ENCODE measurements at places on chromosomes 5 and 9. TPM values are rescaled to one million over a fixed set of nuclear protein-coding genes. Genes with fewer than 3 reads are reported as not detected.
A peak's percentile ranks its signal among the peaks of the same experiment; 100 is the strongest.

DNA sequence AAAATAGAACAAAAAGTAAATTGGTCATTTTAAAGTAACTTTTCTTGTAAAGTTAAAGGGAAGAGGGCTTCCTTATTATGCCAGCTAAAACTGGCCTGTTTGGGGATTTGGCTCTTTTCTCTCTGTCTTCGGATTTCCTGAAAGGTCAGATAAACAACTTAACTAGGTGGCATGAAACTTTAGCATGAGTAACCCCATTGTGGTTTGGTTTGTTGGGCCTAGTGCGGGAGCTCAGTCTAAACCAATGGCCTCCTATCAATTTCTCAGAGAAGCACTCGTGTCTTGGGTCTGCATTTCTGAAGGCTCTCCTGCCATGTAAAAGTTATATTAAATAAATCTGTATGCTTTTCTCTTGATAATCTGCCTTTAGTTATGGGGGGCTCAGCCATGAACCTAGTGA lies 48.5 kb upstream of the ANKH start:
- no peak overlapping the region for H3K4me3 ChIP-seq
- no peak for DNase-seq
- peaks cover 4% of the 10 kb centered on the region for H3K36me3 ChIP-seq
- H3K27me3 ChIP-seq = peaks cover 8% of the 10 kb centered on the region
- H3K27ac ChIP-seq = no peak overlapping the region

DNA sequence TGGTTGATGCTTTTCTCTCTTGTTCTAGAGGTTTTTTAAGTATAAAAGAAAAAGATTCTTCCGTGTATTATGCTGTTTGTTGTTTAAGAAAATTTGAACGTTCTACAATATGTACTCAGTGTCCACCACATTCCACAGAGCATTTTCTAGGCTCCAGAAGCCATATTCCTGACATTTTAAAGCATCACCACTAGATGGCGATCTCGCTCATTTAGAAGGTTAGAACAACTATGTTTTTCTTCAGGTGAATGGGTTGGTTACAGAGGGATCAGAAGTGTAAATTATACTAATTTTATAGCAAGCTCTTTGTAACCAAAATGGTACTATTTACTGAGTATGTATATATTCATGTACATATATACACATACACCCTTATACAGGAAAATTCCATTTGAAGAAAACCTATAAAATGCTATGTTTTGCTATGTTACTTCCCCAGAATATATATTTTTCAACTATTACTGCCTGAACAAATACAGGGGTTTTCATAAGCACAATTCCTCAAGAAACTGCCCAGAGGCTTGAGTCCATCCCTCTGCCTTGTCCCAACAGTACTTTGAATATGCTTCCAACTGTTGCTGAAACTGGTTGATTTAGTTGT lies 284.3 kb downstream of the CCDC171 start:
- peaks cover 6% of the 10 kb centered on the region for H3K4me1 ChIP-seq
- no peak overlapping the region for H3K4me3 ChIP-seq
- H3K27ac ChIP-seq = no peak overlapping the region
- no peaks in the 10 kb centered on the region for H3K27me3 ChIP-seq
- H3K36me3 ChIP-seq = no peaks in the 10 kb centered on the region

DNA sequence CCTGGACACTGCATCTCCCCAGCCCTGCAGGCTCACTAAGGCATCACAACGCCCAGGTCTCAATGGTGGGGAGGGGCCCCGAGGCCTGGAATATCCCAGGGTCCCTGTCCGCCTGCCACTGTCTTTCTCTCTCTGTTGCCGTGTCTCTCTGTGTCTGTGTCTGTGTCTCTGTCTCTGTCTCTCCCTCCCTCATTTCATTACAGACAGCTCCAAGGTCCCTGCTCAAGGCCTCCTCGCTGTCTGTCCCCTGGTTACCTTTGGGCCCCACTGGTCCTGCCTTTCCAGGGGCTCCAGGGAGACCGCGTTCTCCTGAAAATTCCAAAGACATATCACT lies 3.2 kb downstream of the FCN1 start:
- H3K27ac ChIP-seq = no peak overlapping the region
- no peaks in the 10 kb centered on the region for H3K4me1 ChIP-seq
- no peak for DNase-seq
- H3K36me3 ChIP-seq = peaks cover 4% of the 10 kb centered on the region

The PCDHGA5 gene
- total RNA-seq = 0.97 TPM

The PCDHGA11 gene
- 2.5 TPM for total RNA-seq

GRCh38 chr9:2545881-2546490 lies 75.6 kb upstream of the VLDLR start:
- H3K27me3 ChIP-seq = peaks cover 3% of the 10 kb centered on the region
- DNase-seq = no peak
- H3K4me3 ChIP-seq = no peak overlapping the region

The CATSPER3 gene
- 0.20 TPM for total RNA-seq

The OSMR gene
- 30.2 TPM for total RNA-seq

The ARL14EPL gene
- not detected for total RNA-seq

The TMEM252 gene
- not detected for total RNA-seq

The TMEM174 gene
- not detected for total RNA-seq

GRCh38 chr9:133979273-133979920 lies 12.7 kb downstream of the VAV2 start:
- H3K4me3 ChIP-seq = no peak overlapping the region
- no peak for DNase-seq
- no peaks in the 10 kb centered on the region for H3K4me1 ChIP-seq

DNA sequence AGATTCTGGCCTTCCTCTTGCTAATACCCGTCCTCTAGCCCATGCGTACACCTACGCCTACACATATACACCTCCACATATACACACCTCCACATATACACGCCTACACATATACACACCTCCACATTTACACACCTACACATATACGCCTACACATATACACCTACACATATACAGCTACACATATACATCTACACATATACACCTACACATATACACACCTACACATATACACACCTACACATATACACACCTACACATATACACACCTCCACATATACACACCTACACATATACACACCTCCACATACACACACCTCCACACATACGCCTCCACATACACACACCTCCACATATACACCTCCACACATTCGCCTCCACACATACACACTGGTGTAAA lies 27.2 kb downstream of the AK3 start:
- no peaks in the 10 kb centered on the region for H3K4me1 ChIP-seq
- H3K4me3 ChIP-seq = no peak overlapping the region
- peaks cover 15% of the 10 kb centered on the region for H3K36me3 ChIP-seq
- no peaks in the 10 kb centered on the region for H3K27me3 ChIP-seq

The OLFML2A gene
- 0.57 TPM for total RNA-seq

GRCh38 chr5:37840053-37841034 lies 503 bp upstream of the GDNF start:
- peaks cover 5% of the 10 kb centered on the region for H3K36me3 ChIP-seq
- H3K4me1 ChIP-seq = peaks cover 30% of the 10 kb centered on the region
- no peaks in the 10 kb centered on the region for H3K27me3 ChIP-seq
- peak overlapping the region; percentile 74 for H3K27ac ChIP-seq
- H3K4me3 ChIP-seq = peak overlapping the region; percentile 87
- DNase-seq = peak; percentile 55

DNA sequence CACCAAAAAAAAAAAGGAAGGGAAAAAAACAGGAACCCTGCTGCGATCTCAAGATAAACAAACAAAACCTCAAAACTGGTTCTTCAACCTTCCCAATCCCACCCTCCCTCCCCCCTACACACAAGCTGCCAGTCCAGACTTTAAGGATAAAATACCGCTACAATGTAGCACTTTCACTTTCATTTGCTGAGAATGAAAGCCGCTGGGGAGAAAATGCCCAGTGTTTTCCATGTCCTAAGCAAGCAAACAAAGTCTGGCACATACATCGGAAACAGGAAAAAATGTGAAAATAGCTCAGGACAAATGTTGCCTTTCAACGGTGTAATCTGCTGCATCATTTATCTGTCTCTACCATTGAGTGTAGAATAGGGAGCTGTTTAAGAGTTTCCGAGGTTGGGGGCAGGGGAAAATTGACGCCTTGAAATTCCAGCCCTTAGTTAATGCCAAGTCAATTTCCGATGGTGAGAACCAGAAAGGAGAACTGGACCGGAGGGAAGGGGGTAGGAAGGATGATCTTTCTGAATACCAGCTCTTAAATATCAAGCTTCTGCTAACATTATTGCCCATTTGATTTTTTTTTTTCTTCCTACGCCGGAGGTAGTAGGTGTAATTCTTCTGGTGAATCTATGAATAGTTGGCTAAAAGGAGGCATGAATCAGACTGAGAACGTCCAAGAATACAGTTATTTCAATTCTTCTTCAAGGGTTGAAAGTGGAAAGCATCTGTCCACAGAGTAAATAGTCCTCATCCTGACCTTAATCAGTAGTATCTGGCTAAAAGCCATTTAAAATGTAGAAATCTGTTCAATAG lies 1.2 kb upstream of the ADAMTS6 start:
- peaks cover 7% of the 10 kb centered on the region for H3K4me1 ChIP-seq

The GHR gene
- 1.4 TPM for total RNA-seq

DNA sequence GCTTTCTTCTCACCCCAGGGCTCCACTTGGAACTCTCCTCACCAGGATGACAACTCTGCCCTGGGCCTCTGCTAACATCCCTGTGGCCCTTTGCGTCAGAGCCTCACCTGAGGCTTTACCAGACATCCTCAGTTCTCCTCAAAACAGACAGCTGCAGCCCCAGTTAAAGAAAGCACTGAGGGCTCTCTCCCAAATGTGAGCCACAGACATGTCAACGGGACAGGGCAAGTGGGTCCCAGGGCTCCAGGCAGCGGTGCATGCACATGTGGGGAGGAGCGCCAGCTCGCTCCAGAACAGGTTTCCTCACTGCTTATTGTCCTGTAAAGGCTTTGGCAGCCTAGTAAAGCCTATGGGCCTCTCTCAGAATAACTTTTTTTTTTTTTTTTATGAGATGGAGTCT lies 37.3 kb downstream of the IPPK start:
- H3K27me3 ChIP-seq = no peaks in the 10 kb centered on the region
- no peak for DNase-seq
- no peak overlapping the region for H3K4me3 ChIP-seq
- no peak overlapping the region for H3K27ac ChIP-seq

- peaks cover 8% of the 10 kb centered on the region for H3K36me3 ChIP-seq
- DNase-seq = peak; percentile 35
- no peak overlapping the region for H3K4me3 ChIP-seq
- peaks cover 40% of the 10 kb centered on the region for H3K4me1 ChIP-seq
- H3K27ac ChIP-seq = no peak overlapping the region
- H3K27me3 ChIP-seq = 0 out of 2 replicates have a peak, but pooled peaks cover 1% of the 10 kb centered on the region
These were observed 37.2 kb downstream of the RCL1 start for GRCh38 chr9:4829969-4830368.

GRCh38 chr5:141940695-141941271 lies 17.1 kb downstream of the DELE1 start:
- H3K4me1 ChIP-seq = peaks cover 20% of the 10 kb centered on the region
- DNase-seq = no peak
- H3K36me3 ChIP-seq = peaks cover 7% of the 10 kb centered on the region
- H3K4me3 ChIP-seq = no peak overlapping the region

- no peaks in the 10 kb centered on the region for H3K27me3 ChIP-seq
- no peaks in the 10 kb centered on the region for H3K4me1 ChIP-seq
- DNase-seq = no peak
- no peak overlapping the region for H3K4me3 ChIP-seq
These were observed 114.9 kb upstream of the PRLR start for GRCh38 chr5:35345222-35345621.

- no peak for DNase-seq
- H3K36me3 ChIP-seq = peaks cover 10% of the 10 kb centered on the region
- H3K4me1 ChIP-seq = peaks cover 14% of the 10 kb centered on the region
- H3K27ac ChIP-seq = no peak overlapping the region
- peaks cover 73% of the 10 kb centered on the region for H3K27me3 ChIP-seq
These were observed 3.6 kb upstream of the OTP start for GRCh38 chr5:77641963-77642737.

DNA sequence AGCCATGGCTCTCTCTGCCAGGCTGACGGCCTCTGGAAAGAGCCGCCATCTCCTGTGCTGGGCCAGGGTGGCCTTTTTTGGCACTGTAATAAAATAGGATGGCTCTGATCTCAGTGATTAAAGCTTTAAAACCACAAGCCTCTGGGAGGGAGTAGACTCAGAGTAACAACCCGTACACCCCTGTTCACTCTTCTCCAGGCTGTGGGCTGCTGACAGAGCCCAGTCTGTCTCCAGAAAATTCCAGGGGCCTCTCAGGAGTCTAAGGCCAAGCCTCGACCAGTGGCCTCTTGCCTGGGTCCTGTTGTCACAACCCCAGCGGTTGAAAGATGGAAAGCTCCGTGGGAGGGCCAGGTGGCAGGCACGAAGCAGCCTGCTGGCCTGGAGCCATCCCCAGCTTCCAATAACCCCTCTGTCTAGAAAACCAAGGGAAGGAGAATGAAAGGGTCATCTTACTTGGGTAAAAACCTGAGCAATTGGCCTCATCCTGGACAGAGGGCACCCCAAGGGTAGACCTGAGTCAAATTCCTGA lies 286.7 kb upstream of the ZNF462 start:
- no peak overlapping the region for H3K4me3 ChIP-seq
- H3K27me3 ChIP-seq = no peaks in the 10 kb centered on the region
- no peaks in the 10 kb centered on the region for H3K4me1 ChIP-seq
- no peaks in the 10 kb centered on the region for H3K36me3 ChIP-seq
- H3K27ac ChIP-seq = no peak overlapping the region

DNA sequence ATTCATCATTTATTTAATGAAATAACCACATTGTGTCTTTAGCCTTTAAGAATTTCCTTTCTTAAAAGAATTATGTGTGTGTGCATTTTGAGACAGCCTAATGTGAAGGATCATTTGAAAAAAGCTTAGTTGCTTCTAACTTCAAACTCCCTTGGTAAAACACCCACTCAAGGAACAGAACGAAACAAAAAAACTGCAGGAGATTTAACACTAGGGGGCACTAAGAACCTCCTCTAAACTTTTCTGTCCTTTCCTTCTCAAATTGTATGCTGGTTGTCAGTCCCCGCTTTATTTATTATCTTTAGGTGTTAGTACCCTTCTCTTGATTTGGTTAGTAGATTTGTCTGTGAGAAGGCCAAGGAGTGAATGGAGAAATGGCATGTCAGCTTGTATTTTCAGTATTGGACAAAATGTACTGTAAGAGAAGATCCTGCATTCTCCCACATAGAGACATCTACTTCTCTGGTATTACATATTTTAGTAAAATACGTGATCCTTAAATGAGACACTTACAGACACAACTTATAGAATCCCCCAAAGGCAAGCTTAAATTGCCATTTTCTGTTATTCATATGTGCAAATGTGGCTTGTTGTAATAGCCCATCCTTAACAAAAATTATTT lies 229.7 kb downstream of the MRPS30 start:
- H3K27ac ChIP-seq = no peak overlapping the region
- no peak for DNase-seq
- H3K4me1 ChIP-seq = no peaks in the 10 kb centered on the region
